ENCODE measurements at places on chromosomes 7 and 10.

DNA sequence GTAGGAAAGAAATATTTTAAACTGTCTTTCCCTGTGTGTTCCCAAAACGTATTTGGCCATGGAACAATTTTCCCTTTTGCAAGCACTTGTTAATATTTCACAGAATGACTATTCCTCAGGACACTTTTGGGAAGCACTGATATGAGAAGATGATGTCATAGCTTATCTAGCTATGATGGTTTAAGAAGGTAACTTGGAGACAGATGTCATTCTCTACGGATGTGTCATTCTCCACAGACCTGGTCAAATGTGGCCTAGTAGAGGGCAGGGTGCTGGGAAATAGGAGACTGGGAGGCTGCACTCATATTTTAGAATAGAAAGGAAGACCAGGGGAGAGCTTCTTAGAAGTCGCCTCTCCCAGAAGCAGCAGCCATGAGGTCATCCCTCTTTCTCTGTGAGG lies 220.7 kb upstream of the GLI3 start:
- DNase-seq = no peak

- DNase-seq = no peak
These were observed 8.5 kb downstream of the GPER1 start for GRCh38 chr7:1096156-1097119.

DNA sequence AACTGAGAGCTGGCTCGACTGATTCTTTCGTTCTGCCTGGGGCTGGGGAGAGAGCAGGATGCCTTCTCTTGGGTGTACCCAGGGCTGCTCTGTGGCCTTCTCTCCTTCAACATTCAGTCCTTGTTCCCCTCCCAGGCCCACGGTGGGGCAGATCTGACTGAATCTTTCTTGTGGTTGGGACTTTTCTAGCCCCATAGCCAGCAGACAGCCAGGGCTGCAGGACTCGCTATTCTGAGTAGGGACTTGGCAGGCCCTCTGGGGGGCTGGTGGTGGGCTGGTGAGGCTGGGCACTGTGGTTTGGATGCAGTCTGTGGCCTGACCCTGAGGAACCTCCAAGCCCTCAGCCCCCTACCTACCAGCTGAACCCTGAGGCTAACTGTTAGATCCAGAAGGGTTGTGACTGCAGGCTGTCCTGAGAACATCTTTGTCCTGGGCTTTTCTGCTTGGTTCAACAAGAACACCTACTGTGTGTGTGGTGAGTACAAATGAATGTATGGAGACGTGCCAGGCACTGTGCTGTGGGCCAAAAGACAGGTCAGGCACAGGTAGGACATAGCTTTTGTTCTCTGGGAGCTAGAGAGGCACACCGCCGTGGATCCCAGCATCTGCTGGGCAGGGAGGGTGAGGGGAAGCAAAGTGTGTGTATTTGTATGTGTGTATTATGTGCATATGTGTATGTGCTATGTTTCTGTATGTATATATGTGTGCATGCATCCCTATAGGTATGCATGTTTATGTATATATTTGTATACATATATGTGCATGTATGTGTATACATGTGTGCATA lies 2.1 kb upstream of the PALD1 start:
- DNase-seq = no peak

- DNase-seq = no peak
These were observed 146.2 kb upstream of the RET start for GRCh38 chr10:42930516-42931192.

GRCh38 chr10:3807928-3808496 lies 23.0 kb upstream of the KLF6 start:
- no peak for DNase-seq

DNA sequence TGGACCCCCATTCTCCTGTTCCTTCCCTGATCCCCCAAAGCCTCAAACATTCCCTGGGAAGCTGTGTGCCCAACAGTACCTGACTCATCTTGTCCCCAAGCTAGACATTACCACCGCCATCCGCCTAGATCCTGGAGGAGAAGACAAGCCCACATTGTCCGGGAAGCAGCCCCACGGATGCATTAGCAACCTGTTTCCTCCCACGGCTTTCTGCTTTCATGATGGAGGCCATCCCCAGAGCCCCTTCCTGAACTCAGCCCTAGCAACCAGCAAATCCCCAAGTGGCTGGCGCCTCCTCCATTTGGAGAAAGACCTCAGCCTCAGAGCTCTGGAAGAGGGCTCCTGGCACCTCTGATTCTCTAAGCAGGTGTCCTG lies 2.3 kb upstream of the SLC29A3 start:
- DNase-seq = no peak

DNA sequence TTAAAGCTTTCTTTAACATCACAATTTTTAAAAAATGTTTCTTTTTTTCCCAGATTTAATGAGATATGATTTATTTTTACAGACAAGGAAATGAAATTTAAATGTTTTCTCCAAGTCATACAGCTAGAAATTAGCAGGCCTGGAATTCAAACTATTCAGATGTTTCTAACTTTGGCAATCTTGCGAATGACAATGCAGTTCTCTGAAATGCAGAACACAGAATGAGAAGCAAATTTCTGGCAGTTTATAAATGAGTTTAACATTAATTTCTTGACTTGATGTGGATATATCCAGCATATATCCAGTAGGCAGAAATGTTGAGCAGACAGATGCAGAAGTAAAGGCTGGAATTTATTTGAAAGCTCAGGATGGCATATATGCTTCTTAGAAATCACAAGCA lies 227.5 kb downstream of the THSD7A start:
- no peak for DNase-seq

DNA sequence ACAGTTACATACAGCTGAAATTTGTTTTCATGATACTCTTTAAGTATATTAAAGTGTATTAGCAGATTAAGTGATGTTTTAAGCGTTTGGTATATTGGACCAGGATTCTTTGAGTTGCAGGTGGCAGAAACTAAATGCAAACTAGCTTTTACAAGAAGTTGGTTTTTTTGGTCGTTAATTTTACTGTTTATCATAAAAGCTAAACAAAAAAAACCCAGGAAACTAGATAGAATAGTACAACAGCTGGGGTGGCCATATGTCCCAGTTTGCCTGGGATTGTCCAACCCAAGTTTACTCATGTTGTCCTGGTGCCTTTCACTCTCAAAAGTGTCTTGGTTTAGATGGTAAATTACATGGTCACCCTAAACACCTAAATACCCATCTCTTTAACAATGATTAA lies 108.7 kb downstream of the PHTF2 start:
- no peak for DNase-seq
